ENCODE measurements at places on chromosomes 16 and 17.

DNA sequence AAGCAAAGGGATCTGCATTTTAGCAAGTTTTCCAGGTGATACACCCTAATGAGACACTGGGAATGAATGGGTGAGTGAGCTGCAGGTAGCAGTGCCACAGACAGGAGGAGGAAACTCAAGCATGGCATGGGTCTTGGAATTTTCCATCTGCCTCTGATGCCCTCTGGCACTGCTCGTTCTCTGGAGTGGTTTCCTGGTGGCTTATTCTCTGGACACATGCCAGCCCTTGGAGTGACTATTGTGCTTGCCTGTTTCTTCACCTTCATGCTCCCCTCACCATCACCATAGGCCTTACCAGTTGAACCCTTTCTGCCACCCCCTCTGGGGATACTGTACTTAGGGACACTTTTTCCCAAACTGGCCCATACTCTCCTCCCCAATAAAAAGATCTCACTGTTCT, 1.6 kb downstream of the COASY start:
- no peak for DNase-seq

GRCh38 chr17:57649731-57650484, 95.2 kb downstream of the CCDC182 start:
- DNase-seq, result no peak

DNA sequence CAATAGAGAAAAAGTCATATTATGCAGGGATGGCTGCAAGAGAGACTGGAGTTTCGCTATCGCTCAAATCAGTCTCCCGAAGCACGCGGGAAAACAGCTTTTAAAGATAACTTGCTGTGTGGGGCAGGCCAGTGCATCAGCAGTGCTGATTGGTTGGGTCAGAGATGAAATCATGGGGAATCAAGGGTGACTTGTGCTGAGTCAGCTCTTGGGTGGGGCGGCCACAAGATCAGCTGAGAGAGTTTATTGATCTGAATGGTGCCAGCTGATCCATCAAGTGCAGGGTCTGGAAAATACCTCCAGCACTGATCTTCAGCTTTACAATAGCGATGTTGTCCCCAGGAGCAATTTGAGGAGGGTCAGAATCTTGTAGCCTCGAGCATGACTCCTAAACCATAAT, 430.5 kb downstream of the RBFOX1 start:
- DNase-seq, result no peak

DNA sequence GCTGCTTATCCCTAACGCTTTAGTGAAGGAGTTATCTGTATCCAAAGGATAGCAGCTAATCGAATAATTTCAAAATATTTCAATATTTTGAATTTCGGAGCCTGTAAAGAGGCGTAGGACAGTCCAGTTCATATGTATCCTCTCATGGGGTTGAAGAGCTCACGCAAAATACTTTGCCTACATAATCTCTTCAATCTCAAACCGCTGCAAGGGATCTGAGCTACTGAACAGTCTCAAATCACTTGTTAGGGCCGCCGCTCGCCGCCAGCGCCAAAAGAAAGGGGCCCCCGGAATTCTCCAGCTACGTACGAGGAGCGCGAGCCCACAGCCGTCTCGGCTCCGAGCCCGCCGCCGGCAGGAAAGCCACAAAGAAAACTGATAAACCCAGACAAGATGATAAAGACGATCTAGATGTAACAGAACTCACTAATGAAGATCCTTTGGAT, 601 bp upstream of the RFWD3 start:
- DNase-seq, result peak; percentile 33

GRCh38 chr17:13212860-13213259, 195.0 kb upstream of the ELAC2 start:
- DNase-seq, result no peak

DNA sequence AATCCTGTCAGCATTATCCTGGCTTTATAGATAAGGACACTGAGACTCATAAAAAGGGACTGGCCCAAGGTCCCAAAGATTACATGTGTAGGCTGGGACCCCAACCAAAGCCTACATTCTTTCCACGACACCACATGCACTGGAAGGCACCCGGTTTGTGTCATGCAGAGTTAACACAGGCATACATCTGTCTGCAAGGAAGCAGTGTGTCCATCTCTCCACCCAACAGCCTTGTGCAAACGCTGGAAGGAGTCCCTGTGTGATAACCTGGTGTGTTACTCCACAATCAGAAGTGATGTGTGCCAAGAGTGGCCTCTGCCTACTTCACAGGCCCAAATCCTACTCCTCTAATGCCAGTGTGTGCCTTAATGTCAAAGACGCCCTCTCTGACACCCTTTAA, 139.8 kb downstream of the PARN start:
- no peak for DNase-seq

DNA sequence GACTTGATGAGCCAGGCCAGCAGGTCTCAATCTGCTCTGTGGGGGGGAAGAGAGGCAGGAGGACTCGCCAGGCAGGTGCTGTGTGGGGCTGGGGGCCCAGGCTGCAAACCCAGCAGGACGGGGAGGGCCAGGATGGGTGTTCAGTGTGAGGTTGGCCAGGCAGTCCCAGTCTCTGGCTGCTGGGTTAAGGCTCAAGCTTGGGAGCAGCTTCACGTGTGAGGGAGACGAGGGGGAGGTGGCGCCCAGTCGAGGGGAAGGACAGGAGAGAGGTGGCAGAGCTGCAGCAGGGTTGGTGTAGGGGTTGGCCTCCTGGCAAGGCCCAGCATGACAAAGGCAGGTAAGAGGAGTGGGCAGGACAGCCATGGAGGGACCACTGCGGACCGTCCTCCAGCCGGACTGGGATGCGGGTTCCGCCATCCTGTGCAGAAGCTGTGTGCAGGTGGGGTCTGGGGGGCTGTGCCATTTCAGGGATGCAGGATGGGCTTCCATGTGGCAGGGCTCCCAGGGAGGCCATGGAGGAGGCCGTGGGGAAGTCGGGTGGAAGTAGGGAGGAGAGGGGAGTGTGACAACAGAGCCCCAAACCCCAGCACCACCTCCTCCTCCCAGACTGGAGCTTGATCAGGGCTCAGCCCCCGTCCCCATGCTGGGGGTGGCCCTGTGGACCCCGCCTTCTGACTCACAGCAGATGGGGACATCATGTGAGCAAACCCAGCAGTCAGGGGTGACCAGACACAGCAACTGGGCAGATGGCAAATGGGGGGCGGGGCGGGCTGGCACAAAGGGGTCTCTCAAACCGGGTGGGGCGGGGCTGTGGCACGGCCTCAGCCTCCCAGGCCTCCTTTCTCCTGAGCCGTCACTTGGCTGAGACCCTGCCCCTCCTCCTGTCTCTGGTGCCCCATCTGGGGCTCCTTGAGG, 2.8 kb downstream of the ADGRG1 start:
- DNase-seq, result no peak
